GM12892 (cell line): ENCODE measurements at places on chromosomes 3 and 15.

DNA sequence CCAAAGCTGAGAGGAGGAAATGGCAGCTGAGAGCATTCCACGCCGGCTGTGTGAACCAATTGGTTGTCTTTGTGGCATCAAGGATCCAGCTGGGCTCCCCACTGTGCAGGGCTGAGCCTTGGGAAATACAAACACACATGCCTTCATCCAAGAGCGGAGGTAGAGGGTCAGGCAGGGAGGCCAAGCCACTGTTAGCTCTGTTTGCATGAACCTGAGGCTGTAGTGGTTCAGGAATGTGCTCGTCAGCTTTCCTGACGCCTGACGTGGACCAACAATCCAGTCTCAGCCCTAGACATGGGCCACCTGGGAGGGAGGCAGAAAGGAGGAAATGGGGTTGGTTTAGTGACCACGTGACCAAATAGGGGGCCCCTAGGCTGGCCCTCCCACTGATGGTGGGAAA lies 276.9 kb downstream of the TLE3 start:
- DNase-seq: no peak

GRCh38 chr3:123949641-123950040 lies 11.4 kb downstream of the CCDC14 start:
- no peak for DNase-seq

- no peak for DNase-seq
These were observed 9.2 kb downstream of the IGF2BP2 start for GRCh38 chr3:185815391-185816282.

DNA sequence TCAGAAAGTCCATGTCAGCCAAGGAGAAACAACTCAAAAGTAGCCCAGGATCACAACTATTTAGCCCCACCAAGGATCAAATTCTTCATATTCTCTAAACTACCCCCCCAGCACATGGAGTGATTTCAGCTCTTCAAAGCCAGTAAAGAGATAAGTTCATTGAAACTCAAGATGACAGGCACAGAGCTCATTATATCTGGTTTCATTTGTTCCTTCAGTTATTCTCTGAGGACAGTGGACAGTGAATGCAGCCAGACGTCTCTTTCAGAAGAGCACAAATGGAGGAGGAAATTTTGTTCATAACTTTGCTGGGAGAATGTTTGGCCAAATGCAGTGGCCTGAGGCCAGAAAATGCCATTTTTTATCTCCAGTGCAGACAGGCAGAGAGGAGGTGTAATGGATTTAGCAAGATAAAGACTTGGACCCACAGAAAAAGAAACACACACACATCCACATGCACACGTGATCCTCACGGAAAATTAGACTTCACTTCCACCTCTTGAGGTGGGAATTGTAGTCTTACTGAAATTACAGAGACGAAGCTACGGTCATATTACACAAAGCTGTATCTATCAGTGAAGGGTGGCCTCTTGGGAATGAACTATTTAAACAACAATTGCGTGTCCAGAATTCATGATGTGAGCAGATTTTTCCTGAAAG lies 64.6 kb downstream of the HES1 start:
- DNase-seq: no peak

- DNase-seq: no peak
These were observed 203.5 kb upstream of the TBC1D5 start for GRCh38 chr3:17945799-17946399.

- no peak for DNase-seq
These were observed 39.1 kb downstream of the SCAPER start for GRCh38 chr15:76866008-76866407.

DNA sequence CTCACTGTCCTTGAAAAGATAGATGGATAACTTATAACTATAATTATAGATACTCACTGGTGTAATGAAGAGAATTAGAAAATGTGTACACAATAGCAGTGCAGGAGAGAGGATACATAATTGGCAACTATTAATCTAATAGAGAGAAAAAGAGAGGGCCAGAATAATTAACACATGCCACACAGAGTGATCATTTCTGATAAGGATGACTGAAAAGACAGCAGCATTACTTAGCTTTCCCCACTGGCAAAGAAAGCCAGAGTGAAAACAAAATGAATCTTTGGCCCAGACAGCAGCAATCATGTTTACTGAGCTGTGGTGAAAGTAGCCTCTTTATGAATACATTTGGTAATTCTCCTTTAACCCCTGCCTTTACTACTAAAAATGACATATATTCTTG lies 493.3 kb upstream of the ROBO1 start:
- DNase-seq: no peak

DNA sequence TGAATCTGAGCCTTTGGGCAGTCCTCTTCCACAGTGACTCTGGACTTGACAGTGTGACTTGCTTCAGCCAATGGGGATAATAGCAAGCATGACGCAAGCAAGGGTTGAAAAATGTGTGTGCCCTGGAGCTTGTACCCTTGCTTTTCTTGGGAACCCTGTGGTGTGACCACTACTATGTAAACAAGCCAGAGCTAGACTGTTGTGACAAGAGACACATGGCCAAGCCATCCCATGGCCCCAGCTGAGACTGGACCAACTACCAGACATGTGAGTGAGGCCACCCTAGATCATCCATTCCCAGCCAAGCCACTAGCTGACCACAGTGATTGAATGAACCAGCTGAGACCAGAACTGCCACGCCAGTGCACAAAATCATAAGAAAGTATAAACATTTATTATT lies 11.8 kb downstream of the MYO1E start:
- DNase-seq: no peak

- DNase-seq: no peak
These were observed 286.7 kb downstream of the DOCK3 start for GRCh38 chr3:50961386-50961785.

GRCh38 chr15:32096916-32097617 lies 66.8 kb downstream of the CHRNA7 start:
- no peak for DNase-seq

- no peak for DNase-seq
These were observed 39.4 kb upstream of the CCR4 start for GRCh38 chr3:32912046-32912445.

- DNase-seq: no peak
These were observed 63.9 kb downstream of the PGPEP1L start for GRCh38 chr15:98943601-98944151.

DNA sequence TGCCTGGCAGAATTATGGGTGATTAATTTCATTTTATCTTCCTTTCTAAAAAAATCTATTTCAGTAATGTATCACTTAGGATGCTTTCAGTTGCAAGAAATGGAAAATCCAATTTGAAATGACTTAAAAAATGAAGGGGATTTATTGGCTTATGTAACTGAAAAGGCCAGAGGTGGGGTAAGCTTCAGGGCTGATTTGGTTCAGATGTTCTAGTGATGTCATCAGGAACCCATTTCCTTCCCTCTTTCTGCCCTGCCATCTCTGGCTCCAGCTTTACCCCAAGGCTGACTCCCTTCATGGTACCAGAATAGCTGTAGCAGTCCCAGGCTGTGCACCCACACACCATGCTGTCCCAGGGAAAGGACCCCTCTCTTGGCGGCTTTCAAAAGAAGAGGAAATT lies 18.5 kb upstream of the REC114 start:
- DNase-seq: no peak

DNA sequence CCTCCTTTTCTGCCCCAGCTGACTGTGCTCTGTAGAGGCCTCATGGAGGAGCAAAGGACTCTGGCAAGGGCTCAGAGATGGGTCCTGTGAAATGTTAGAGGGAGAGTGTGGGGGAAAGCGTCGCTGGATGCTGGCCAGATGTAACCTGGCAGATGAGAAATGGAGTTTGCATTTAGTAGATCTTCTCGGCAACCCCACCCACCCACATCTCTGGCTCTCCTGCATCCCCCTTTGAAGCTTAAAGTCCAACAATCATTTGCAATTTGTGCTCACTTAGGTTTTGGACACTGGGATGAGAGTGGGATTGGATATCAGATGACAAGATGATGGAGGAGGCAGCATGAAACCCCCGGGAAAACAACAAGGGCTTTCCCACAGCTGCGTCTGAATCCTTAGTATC lies 523.6 kb upstream of the MCTP2 start:
- no peak for DNase-seq

DNA sequence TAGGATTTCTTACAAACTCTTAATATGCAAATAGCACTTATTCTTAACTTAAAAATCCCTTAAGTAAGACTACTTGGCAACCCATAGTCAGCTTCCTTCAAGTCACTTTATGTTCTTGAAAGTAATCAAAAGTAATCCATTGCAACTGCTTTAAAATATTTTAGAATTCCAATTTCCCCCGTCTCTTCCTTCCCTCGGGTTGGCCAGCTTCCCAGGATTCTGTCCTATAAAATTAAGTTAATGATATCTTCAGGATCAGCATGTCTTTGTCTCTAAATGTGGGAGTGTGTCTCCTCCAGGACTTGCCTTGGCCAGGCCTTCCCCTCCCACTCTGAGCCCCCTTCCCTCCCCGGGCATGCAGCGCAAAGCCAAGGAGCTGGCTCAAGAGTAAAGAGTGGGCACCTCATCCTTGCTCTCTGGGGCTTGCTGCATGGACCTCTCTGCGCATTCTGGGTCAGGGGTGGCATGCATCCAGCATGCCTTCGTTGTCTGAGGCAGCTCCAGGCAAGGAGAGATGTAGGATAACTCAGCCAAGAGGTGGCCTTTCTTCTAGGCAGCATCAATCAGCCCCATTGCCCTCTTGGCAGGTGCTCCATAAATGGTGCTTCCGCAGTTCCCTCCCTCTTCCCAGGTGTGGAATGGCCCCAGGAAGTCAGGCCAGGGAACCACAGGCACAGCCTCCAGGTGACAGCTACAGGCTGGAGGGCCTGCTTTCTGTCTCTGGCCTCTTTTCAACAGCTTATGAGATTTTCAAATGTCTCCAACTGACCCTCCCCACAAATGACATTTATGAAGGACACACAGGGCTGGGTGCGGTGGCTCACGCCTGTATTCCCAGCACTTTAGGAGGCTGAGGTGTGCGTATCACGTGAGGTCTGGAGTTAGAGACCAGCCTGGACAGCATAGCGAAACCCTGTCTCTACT lies 108.7 kb upstream of the ALDH1A3 start:
- DNase-seq: no peak

DNA sequence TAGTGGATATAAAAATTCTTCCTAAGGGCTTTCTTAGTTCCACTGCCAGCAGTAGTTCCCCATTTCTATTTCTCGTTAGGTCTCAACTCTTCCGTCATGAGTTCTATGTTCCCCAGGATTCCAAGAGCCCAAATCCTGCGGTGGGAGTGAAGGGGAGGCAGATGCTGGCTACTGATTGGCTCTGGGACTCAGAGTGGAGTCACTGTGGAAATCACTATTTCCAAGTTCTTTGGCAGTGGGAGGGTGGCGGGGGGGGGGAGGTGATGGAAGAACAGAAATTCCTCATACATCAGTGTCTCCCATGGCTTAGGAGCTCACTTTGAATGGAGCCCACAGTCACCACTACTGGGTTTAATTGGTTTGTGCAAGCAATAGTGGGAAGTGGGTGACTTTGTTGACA lies 5.6 kb downstream of the CCR1 start:
- DNase-seq: no peak

DNA sequence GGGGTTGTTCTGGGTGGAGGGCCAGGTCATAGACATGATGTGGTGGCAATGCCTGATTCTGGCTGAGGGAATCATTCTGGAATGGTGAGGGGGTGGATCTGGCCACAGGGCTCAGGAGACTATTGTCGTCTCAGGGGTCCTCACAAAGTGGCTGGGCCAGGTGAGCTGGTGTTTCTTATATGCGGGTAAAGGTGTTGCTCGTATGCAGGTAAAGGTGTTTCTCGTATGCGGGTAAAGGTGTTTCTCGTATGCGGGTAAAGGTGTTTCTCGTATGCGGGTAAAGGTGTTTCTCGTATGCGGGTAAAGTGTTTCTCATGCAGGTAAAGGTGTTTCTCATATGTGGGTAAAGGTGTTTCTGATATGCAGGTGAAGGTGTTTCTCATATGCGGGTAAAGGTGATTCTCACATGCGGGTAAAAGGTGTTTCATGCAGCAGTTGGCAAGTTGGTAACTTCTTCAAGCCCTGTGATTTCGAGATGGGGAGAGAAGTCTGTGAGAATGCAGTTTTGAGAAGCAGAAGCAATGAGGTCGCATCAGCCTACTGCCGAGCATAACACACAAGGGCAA lies 10.5 kb upstream of the MUC4 start:
- DNase-seq: no peak

- no peak for DNase-seq
These were observed 7.9 kb downstream of the VIPR1 start for GRCh38 chr3:42510325-42510724.

DNA sequence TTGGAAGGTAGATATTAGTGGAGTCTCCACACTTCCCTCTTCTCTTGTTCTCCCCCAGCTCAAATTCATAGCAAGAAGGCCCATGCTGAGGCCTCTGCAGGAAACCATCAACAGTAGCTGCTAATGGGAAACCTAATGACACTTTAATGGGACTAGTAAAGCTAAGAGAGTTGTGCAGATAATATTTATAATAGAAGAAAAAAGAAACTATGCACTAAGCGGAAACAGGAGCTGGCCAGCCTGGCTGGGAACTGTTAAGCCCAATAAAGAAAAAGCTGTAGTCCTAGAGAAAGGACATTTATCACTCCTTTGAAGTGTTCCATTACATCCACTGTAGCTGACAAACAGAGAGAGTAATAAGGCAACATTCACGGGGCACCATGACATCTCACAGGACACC lies 229.6 kb downstream of the IGSF11 start:
- DNase-seq: no peak

DNA sequence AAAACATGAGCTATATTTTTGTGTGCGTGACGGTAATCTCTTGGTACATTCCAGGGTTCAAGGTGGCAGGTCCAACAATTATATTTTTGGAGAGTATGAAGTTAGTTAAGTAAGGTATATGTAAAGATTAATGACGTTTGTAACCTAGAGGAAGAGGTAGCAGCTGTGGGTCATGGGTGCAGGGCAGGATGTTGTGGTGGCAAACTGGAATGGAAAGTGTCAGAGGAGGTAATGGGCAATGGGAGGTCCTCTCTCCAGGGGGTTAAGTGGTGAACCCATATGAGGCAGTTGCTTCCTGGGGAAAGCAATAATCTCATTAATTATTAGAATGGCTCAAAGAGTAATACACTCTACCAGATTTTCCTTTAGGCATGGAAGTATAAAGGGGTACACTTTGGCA lies 1.0 kb upstream of the CD200R1L start:
- DNase-seq: no peak

GRCh38 chr3:51942603-51943450 lies 664 bp downstream of the PARP3 start:
- peak; percentile 98 for DNase-seq

DNA sequence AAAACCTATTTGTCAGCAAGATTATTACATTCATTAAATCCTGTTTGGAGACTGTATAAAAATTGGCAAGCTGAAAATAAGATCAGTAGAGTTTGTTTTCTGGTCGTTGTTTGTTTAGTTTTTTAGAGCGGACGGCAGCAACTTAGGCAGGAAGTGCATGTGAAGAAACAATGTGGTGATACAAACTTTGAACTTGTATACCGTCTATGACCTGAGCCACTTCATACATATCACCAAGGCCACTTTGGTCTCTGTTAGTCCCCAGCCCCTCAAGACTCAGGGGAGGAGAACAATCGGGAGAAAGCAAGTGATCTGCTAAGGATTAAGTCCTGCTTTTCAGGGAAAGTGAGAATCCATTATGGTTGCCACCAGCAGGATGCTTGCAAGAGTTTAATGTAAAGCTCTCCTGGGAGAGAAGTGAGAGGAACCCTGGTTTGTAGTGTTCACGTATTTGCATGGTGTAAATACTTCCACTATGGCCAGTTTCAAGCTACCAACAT lies 31.1 kb downstream of the RASGRP1 start:
- DNase-seq: no peak
